Small intestine (tissue), 16 donors: ENCODE measurements at places on chromosomes 12 and 14. TPM values are rescaled to one million over a fixed set of nuclear protein-coding genes. Genes with fewer than 3 reads are reported as not detected.
A peak's percentile ranks its signal among the peaks of the same experiment; 100 is the strongest.

GRCh38 chr14:100584056-100585031 lies 2.9 kb downstream of the BEGAIN start:
- no peak overlapping the region for H3K4me3 ChIP-seq
- no peak for DNase-seq
- no peak overlapping the region for H3K27ac ChIP-seq
- H3K4me1 ChIP-seq = no peaks in the 10 kb centered on the region
- H3K27me3 ChIP-seq = no peaks in the 10 kb centered on the region

Gene CLBA1
- polyA plus RNA-seq = 6.8 TPM

DNA sequence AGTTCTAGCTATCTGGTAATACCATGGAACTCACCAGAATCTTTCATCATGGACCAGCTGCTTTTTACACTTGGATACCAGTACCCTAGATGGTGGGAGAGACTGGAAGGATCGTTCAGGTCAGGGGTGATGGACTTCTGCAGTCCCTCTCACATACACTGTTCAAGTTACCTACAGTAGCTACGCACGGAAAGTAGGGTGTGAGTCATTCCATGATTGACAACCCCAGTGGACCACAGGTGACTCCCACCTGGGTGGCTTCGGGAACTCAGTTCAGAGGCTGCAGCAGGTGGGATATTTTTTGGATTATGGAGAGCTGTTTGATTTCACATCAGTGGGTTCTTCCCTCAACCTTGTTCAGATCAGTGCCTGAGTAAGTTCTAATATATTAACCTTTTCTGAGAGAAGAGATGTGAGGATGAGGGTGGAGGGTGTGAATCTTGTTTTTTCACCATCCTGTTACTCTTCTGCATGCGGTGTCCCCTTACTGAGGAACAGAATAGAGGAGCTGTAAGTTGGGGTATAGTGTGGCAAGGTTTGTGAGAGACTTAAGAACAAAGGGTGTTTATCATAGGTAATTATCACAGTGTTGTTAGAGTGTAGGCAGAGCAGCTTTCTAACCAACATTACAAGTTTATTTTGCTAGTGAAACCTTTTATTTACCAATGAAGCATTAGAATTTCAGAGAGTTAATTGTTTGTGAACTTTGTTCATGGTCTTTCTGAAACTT lies 39.6 kb downstream of the PRKCH start:
- no peak for DNase-seq
- peaks cover 15% of the 10 kb centered on the region for H3K4me1 ChIP-seq
- H3K4me3 ChIP-seq = no peak overlapping the region
- no peaks in the 10 kb centered on the region for H3K27me3 ChIP-seq
- no peak overlapping the region for H3K27ac ChIP-seq
- no peaks in the 10 kb centered on the region for H3K36me3 ChIP-seq

Gene RD3L
- not detected for polyA plus RNA-seq

- no peak overlapping the region for H3K4me3 ChIP-seq
- H3K27me3 ChIP-seq = no peaks in the 10 kb centered on the region
- DNase-seq = no peak
- no peaks in the 10 kb centered on the region for H3K4me1 ChIP-seq
- no peaks in the 10 kb centered on the region for H3K36me3 ChIP-seq
These were observed 422.9 kb downstream of the SNAPC1 start for GRCh38 chr14:62185078-62185477.

DNA sequence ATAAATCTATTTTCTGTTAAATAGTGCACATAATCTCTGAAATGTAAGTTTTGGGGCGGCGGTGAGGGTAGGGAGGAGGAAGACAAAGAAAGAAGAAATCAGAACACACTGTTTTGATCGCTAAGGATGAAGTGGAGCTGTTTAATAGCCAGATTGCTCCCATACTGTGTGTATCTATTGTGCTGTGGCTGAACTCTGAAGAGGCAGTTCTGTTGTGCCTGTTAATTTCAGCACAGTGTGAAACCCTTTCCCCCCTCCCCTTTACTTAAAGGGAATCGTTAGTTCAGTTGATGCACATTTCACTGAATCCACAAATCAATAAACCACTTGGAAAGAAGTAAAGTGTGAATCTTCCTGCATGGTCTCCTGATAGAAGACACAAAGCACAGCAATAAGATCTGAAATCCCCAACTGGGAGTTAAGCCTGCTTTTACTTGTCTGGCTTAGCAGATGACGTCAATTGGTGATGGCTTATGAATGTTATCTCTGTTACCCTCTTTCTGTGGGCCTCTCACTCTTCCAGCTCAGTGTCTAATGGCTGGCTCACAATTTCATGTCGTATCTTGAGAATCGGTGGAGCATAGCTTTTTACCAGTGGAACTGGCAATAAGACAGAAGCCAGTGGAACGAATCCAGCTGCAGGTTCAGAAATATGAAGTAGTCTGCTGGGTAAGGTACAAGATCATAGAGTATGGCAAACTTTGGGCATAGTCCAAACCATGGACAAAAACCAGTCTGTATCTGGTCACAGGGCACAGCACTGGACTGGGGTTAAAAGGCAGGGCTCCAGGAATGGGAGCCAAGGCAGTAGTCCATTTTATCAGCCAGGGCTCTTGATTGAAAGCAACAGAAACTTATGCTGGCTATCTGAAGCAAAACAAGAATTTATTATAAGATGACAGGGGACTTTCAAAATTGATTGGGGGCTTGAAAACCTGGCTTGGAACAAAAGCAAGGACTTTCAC lies 413.5 kb upstream of the SEL1L start:
- peak overlapping the region; percentile 26 for H3K27ac ChIP-seq
- no peaks in the 10 kb centered on the region for H3K27me3 ChIP-seq
- peak; percentile 40 for DNase-seq
- H3K4me1 ChIP-seq = no peaks in the 10 kb centered on the region

- no peak overlapping the region for H3K4me3 ChIP-seq
- H3K36me3 ChIP-seq = no peaks in the 10 kb centered on the region
- DNase-seq = no peak
- no peaks in the 10 kb centered on the region for H3K4me1 ChIP-seq
- H3K27me3 ChIP-seq = no peaks in the 10 kb centered on the region
These were observed 17.4 kb upstream of the SGPP1 start for GRCh38 chr14:63745272-63745671.
